T-helper 2 cell (primary cell): ENCODE measurements at places on chromosomes 2 and 18.

- DNase-seq: no peak
These were observed 435.7 kb downstream of the ZEB2 start for GRCh38 chr2:144084114-144084661.

DNA sequence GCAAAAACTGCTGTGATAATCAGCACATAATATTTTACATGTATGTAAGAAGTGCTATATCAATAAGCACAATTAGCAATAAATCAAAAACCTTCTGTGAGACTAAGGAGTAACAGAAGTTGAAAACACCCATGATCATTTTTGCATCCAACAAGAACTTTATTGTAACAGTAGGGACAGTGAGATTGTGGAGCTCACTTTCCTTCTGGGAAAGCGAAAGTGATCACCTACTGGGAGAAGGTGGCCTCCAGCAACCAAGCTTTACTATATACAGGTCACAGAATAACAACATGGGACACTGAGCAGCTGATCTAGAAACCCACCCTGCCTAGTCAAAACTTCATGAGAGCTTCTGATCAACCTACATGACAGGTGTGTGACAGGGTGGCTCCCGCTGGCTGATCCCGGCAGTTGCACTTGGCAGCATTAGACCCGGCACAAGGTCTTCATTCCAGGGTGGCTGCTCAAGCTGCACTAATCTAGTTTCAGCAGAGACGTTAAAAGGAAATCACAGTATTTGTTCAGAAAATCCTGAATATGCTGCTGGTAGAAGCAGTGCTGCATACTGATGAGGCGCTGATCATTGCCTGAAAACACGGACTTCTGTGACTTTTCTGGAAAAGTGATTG is 63.5 kb upstream of the ARL5A start:
- no peak for DNase-seq

DNA sequence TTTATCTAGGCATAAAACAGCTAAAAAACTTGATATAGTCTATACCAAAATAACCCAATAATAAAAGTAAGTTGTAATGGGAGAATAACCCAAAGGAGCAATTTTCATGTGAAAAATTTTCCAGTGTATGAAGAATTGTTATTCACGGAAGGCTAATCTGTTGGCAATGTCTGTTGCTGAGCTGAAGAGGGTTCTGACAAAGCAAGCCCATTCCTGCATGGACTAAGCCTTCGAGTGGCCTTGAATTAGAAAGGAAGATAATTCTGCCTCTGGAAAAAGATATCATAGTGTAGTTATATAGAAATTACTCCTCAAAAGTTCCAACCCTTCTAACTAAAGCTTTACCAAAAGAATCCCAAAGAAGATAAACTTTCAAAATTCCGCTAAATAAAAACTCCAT is 101.5 kb downstream of the MAP2 start:
- DNase-seq: no peak

GRCh38 chr2:71669058-71669456 is 215.7 kb downstream of the DYSF start:
- DNase-seq: no peak

DNA sequence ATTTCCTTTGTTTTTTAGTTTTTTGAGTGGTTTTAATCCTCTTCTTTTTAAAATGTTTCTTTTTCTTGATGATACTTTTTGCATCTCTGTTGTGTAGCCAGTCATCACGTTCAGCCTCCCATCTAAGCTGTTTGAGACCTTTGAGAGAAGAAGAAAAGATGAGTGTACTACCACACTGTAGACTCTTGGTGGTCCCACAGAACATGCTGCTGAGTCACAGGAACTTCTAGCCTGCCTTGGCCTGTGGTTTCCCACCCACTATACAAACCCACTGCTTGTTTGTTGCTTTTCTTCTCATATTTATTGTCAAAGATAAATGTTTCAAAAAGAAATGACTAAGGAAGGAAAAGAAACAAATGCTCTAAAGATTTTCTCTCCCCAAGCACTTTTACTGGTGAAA is 5.5 kb downstream of the CEBPZOS start:
- no peak for DNase-seq

DNA sequence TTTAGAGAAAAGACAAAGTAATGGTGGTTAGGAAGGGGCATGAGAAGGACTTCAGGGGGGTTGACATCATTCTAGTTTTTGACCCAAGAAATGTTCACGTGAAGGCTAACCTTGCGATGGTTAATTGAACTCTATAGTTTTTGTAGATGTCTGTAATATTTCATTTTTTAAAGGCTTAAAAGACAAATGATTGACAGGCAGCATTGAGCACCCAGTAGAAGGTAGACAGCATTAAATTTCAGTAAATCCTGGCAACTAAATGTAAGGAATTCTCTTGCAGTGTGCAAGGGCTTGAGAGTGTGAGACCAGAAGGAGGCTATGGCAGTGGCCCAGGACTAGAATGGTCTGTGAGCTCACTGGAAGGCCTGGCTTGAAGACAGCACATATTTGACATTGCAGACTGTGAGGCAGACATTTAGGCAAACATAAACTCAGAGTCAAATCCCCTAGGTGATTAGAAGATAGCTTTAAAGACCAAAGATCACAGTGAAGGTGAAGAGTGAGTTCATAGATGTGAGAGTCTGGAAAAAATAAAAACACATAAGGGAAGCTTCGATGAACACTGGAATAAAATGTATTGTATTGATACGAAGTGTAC is 100.1 kb upstream of the MAP4K4 start:
- no peak for DNase-seq

GRCh38 chr18:71456206-71456605 is 1087.9 kb downstream of the CBLN2 start:
- no peak for DNase-seq

GRCh38 chr2:129877795-129878775 is 101.4 kb upstream of the RAB6C start:
- DNase-seq: peak; percentile 27

- no peak for DNase-seq
These were observed 2.5 kb upstream of the ATG16L1 start for GRCh38 chr2:233248999-233249398.

DNA sequence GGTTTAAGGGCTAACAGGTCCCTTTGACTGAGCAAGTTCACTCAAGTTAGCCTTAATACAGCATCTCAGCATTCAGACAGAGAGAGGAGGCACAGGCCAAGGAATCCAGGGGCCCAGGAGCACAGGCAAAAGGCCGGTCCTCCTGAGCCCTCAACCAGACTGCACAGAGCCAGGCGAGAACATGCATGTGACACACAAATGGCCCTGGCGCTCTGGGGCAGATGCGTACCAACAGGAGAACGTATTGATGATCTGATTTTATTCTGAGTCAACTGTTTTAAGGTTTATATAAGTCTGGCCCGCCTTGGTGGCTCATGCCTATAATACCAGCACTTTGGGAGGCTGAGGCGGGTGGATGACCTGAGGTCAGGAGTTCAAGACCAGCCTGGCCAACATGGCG is 34.9 kb downstream of the KCNIP3 start:
- no peak for DNase-seq

- DNase-seq: no peak
These were observed 260.6 kb downstream of the PAX3 start for GRCh38 chr2:222038067-222038802.

GRCh38 chr2:128399690-128400291 is 81.1 kb upstream of the HS6ST1 start:
- DNase-seq: no peak

DNA sequence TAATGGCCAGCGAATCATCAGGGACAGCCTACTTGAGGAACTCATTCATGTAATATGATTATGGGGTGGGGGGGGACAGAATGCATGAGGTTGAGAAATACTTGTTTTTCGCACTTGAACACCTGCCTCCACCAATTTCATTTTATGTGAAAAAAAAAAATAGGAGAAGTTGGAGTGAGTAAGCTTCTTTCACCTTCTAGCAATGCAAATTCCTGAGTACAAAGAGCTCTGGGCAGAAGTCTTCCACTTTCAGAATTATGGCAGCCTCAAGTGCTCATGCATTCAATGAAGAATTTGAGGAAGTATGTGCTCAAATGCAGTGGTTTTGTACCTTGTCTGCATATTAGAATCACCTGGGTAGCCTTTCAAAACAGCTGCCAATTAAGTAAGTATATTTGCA is 40.1 kb upstream of the GPD2 start:
- no peak for DNase-seq

GRCh38 chr2:23588106-23588505 is 203.1 kb downstream of the KLHL29 start:
- DNase-seq: no peak

DNA sequence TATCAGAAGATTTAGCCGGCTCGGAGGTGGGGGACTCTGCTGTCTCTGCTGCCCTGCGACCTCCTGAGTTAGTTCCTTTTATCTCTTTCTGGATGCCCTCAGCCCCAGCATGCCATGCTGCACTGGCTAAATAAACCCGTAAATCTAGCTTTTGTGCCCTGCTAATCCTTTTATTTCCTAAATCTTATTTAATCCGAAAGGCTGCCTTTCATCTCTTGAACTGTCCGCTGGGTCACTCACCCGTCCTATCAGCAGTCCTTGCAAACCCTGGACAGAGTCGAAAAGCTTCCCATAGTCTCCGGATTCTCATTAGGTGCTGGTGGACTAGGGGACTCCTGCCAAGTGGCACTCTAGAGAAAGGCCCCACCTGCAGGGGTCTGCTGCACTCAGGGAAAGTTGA is 122.0 kb upstream of the APCDD1 start:
- DNase-seq: no peak
